ENCODE measurements at places on chromosomes 2 and 18. TPM values are rescaled to one million over a fixed set of nuclear protein-coding genes. Genes with fewer than 3 reads are reported as not detected.

The CERKL gene
- total RNA-seq: not detected

The CTNNA2 gene
- not detected for total RNA-seq

The GBX2 gene
- total RNA-seq: not detected

The TXNDC2 gene
- not detected for total RNA-seq

The SIGLEC15 gene
- total RNA-seq: 0.07 TPM

The SLC8A1 gene
- total RNA-seq: 1.1 TPM

The DYNAP gene
- total RNA-seq: not detected
